Endothelial cell of coronary artery (primary cell): ENCODE measurements at places on chromosomes 6 and 20. TPM values are rescaled to one million over a fixed set of nuclear protein-coding genes. Genes with fewer than 3 reads are reported as not detected.

The C20orf144 gene
- total RNA-seq = 0.09 TPM in 2 replicates

The FAM229B gene
- 11.3 and 18.1 TPM in 2 replicates for total RNA-seq

The SNAI1 gene
- total RNA-seq = 1.5 and 2.9 TPM in 2 replicates

The ARMH2 gene
- not detected in 2 replicates for total RNA-seq

The KIF25 gene
- total RNA-seq = not detected in 2 replicates

The NNAT gene
- not detected in 2 replicates for total RNA-seq

The OR12D3 gene
- total RNA-seq = not detected in 2 replicates

The MUC22 gene
- not detected in 2 replicates for total RNA-seq

The FOXQ1 gene
- total RNA-seq = not detected in 2 replicates

The LTB gene
- 2.1 and 2.3 TPM in 2 replicates for total RNA-seq

The LY6G6D gene
- not detected in 2 replicates for total RNA-seq

The RAET1G gene
- total RNA-seq = 0.18 and 0.56 TPM in 2 replicates

The STX7 gene
- 29.4 and 36.1 TPM in 2 replicates for total RNA-seq

The CENPW gene
- 9.8 and 23.6 TPM in 2 replicates for total RNA-seq

The ARMC12 gene
- total RNA-seq = 0.09 and 0.19 TPM in 2 replicates

The THBD gene
- total RNA-seq = 28.0 and 36.6 TPM in 2 replicates

The LY6G5C gene
- total RNA-seq = 1.1 and 1.3 TPM in 2 replicates

The RPS10 gene
- 2,279 and 2,456 TPM in 2 replicates for total RNA-seq

The ETV7 gene
- total RNA-seq = 0.27 and 0.47 TPM in 2 replicates

The TINAG gene
- 0.09 TPM in 1 of 2 replicates, not detected in the other for total RNA-seq

The TPX2 gene
- 19.3 and 43.8 TPM in 2 replicates for total RNA-seq

The SLC35D3 gene
- not detected in 2 replicates for total RNA-seq

The KCNK15 gene
- total RNA-seq = 0.09 TPM in 1 of 2 replicates, not detected in the other

The MYLIP gene
- 25.6 and 34.1 TPM in 2 replicates for total RNA-seq

The DEF6 gene
- total RNA-seq = 0.28 and 0.36 TPM in 2 replicates

The NKX2-2 gene
- total RNA-seq = not detected in 2 replicates

The GSTA4 gene
- 15.1 and 17.1 TPM in 2 replicates for total RNA-seq

The CPXM1 gene
- 0.09 TPM in 1 of 2 replicates, not detected in the other for total RNA-seq

The LPIN3 gene
- total RNA-seq = 0.90 and 2.4 TPM in 2 replicates

The TMEM244 gene
- not detected in 2 replicates for total RNA-seq

The E2F1 gene
- total RNA-seq = 5.1 and 9.8 TPM in 2 replicates

The TBXT gene
- not detected in 2 replicates for total RNA-seq

The C6orf163 gene
- total RNA-seq = 2.1 TPM in 2 replicates

The BACH2 gene
- total RNA-seq = 0.09 and 0.27 TPM in 2 replicates

The HNF4A gene
- not detected in 2 replicates for total RNA-seq

The GINM1 gene
- total RNA-seq = 29.0 and 52.3 TPM in 2 replicates

The RNF5 gene
- total RNA-seq = 28.3 and 34.9 TPM in 2 replicates

The HLA-DQB2 gene
- total RNA-seq = not detected in 2 replicates

The BPIFA1 gene
- total RNA-seq = not detected in 2 replicates

The HRH3 gene
- total RNA-seq = not detected in 2 replicates

The TBX18 gene
- total RNA-seq = 16.0 and 29.8 TPM in 2 replicates

The GMPR gene
- 15.5 and 20.4 TPM in 2 replicates for total RNA-seq

The PRICKLE4 gene
- 1.3 and 2.0 TPM in 2 replicates for total RNA-seq

The PHACTR1 gene
- total RNA-seq = 4.1 and 4.6 TPM in 2 replicates

The FAM217B gene
- 2.2 and 2.4 TPM in 2 replicates for total RNA-seq

The ELOVL2 gene
- not detected in 2 replicates for total RNA-seq

The TMC2 gene
- not detected in 2 replicates for total RNA-seq

The OXT gene
- not detected in 2 replicates for total RNA-seq
